ENCODE measurements at places on chromosomes 3 and 15.

DNA sequence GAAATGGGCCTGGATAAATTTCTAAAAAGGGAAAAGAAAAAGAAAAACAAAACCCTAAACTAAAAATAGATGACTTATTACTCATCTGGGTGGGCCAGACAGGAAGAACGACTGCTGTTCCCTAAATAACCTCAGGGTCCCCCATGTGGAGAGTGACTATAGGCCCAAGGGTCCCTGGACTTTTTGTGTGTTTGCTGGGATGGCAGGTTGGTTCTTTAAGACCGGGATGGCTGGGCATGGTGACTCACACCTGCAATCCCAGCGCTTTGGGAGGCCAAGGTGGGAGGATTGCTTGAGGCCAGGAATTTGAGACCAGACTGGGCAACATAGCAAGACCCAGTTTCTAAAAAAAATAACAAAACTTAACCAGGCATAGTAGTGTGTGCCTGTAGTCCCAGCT, 43.8 kb upstream of the TRA2B start:
- DNase-seq, result no peak

- DNase-seq, result peak; percentile 36
Measured at GRCh38 chr3:62479326-62479725, 106.0 kb upstream of the FEZF2 start.

DNA sequence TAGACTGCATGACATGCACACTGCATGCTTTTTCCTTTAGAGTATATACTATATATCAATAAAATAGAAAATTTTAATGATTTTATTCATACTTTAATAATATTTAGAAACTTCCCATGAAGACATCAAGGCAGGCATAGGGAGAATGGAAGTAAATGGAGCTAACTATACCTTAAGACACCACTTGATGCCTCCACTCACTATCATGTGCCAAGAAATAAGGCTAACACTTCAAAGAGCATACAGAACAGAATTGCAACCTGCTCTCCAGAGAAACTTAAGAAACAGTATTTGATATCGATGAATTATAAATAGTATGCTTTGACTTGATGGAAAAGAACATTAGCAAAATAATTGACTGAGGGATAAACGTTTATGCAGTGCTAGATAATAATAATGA, 192.6 kb upstream of the MBNL1 start:
- no peak for DNase-seq

- peak; percentile 98 for DNase-seq
Measured at GRCh38 chr3:197002701-197003454, 26.7 kb downstream of the MELTF start.

DNA sequence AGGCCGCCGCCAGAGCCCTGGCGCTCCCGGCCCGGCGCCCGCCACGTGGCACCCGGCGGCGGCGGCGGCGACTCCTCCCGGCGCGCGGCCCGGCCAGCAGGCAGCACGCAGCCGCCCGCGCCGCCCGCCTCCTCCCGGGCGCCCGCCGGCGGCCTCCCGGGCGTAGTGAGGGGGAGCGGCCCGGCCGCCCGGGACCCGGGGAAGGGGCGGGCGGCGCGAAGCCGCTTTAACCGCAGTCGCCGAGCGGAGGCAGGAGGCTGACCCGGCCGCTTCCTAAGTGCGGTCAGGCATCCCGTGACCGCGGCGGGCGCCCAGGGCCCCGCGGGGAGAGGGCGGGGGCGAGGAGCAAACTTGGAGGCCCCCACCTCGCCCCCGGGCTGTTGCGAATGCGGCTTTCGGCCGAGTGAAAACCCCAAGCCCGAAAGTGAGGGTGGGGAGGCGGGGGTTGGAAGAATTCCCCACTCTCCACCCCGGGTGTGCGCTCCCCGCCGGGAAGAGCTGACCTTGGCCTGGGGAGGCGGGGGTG, 1.7 kb upstream of the HES1 start:
- peak; percentile 79 for DNase-seq

DNA sequence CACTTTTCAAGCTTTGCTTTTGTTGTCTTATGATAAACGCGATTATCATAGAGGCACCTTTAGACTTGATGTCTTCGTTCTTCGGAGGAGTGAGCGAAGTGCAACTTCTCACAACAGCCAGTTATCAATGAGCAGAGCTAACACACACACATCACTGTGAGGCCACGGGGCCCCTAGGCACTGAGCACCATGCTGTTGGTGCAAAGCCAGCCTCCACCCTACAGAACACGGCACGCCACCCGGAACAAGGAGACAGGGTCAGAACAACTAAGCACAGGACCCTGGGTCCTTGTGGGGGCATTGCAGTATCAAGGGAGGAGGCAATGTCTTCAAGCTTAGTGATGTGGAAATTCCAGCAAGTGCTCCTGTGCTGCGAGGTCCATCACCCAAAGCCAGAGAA, 244.5 kb downstream of the OCA2 start:
- DNase-seq, result no peak

- DNase-seq, result no peak
Measured at GRCh38 chr15:35399901-35400300, 146.1 kb downstream of the DPH6 start.

DNA sequence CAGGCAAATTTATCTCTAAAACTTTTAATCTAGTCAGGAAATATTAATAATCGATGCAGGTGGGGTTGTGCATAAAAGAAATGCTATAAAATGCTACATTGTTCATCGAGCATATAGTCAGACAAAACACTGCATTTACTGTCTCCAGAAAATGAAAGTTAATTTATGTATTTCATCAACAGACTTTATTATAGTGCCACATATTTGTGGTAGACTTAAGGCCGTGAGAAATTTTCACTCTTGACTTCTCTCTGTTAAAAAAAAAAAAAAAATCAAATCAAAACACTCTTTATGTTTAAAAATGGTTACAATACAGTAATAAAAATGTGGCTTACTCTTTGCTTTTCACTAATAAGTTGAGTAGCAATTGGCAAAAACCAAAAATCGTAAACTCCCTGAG, 67.4 kb downstream of the RBMS3 start:
- no peak for DNase-seq

GRCh38 chr3:190532731-190533203, 18.9 kb downstream of the IL1RAP start:
- DNase-seq, result no peak

GRCh38 chr3:45236964-45237363, 10.9 kb upstream of the TMEM158 start:
- no peak for DNase-seq

DNA sequence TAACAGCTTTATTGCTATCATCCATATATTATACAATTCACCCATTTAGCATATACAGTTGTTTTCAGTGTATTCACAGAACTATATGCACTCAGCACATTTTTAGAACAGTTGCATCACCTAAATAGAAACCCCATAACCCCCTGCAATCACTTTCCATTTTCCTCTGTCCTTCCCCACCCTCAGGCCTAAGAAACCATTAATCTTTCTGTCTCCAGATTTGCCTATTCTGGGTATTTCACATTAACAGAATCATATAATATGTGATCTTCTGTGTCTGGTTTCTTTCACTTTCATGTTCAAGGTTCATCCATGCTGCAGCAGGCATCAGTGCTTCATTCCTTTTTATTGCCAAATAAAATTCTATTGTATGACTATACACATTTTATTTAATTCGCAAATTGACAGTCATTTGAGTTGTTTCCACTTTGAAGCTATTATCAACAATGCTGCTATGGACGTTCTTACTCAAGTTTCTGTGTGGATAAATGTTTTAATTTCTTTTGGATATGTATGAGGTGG, 39.8 kb downstream of the ADAMTS17 start:
- DNase-seq, result no peak

- DNase-seq, result no peak
Measured at GRCh38 chr3:50570508-50571279, 1.4 kb downstream of the HEMK1 start.

- DNase-seq, result no peak
Measured at GRCh38 chr3:189488241-189488767, 142.9 kb upstream of the TP63 start.

DNA sequence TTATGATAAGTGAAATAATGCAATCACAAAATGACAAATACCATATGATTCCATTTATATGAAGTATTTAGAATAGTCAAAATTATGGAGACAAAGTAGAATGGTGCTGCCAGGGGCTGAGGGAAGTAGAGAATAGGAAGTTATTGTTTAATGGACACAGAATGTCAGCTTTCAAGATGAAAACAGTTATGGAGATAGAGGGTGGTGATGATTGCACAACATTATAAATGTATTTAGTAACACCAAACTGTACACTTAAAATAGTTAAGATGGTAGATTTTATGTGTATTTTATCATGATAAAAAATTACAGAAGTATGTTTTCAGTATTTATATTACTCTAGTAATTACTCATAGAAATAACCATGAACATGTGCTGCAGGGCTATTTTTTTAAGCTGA, 100.8 kb upstream of the AZI2 start:
- DNase-seq, result no peak

- peak; percentile 71 for DNase-seq
Measured at GRCh38 chr15:66803182-66803729, 101.2 kb downstream of the SMAD6 start.

- no peak for DNase-seq
Measured at GRCh38 chr3:39343760-39344159, 14.3 kb downstream of the CCR8 start.

- no peak for DNase-seq
Measured at GRCh38 chr3:27080258-27080525, 289.0 kb downstream of the NEK10 start.

Data from SK-N-SH (cell line).